ENCODE measurements at places on chromosomes 1 and 21.

GRCh38 chr1:221851336-221851735 is 109.4 kb upstream of the DUSP10 start:
- no peak for DNase-seq

GRCh38 chr1:21278860-21279845 is 11.1 kb downstream of the ECE1 start:
- DNase-seq, result no peak

DNA sequence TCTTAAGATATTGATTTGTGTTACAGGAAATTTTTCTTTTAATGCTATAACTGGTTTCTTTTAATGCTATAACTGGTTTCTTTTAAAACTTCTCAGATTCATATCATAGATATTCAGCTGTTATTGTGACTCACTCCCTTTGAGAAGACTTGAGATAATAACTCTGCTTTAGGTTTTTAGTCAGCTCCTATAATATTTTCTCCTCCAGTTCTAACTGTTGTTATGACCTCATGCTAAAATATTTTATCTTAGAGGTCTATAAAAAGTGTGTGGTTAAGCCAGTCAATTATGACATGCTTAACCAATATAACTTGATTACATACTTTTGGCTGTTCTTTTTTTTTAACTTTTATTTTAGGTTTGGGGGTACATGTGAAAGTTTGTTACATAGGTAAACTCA is 280.2 kb downstream of the PTGER3 start:
- DNase-seq, result no peak

DNA sequence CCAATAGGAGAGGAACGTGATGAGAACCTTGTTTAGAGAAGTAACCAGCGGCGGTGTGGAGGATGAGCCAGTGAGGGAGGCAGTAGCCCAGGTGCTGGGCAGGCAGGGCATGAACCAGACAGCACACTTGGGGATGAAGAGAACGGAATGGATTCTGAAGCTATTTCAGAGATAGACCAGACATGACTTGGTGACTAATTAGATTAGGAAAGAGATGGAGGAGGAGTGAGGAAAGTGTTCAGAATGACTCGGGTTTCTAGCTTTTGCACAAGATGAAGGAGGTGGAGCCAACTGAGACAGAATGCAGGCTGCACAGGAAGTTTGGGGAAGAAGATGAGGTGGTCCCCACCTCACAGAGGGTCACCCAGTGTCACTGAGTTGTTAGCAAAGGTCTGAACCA is 5.1 kb downstream of the PEF1 start:
- DNase-seq, result no peak

GRCh38 chr21:39029900-39030884 is 153.1 kb downstream of the PSMG1 start:
- no peak for DNase-seq

DNA sequence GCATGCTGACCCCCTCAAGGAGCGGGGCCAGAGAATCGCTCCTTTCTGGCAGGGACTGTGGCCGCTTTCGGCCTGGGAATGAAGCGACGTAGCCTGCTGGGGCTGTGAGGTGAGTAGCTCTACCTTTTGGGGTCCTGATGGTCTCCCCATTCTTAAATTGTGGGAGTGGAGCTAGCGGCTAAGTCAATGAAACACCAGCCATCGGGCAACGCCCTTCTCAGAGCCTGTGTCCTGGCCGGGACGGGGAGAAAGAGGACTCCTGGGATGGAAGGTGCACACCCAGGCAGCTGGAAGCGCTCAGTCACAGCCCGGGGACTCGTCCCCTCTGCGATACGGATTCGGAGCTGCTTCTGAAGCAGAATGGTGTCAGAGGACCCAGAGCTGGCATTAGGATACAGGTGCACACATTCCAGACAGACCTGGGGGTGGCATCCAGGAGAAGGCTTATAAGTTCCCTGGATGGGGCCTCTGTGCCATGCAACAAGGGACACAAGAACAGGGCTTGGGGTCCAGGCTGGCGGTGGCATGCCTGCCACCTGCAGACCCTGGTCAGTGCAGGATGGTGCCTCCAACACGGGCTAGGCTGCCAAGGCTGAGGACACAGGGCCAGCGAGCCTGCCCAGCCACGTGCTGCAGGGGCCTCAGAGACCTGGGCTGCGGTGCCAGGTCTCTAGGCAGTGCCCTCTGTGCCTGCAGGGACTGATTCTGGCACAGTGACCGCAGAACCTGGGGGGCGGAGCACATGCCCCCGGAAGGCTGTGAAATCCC is 945 bp upstream of the WNT9A start:
- no peak for DNase-seq

DNA sequence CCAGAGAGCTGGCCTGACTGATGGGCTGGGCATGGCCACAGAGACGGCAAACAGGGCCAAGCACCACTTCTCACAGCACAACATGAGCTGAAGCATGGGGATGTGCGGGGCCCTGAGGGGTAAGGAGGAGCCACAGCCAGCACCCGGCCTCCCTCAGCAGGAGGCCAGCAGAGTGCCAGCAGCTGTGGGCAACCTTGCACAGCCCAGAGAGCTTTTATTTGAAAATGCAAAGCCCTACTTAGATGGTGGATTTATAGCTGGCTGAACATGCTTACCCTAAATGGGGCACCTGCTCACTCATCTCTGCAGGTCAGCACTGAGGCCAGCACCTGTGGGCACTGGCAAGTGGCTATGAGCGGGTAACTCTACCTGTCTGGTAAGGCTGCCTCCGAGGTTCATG is 44.1 kb downstream of the SLC66A1 start:
- no peak for DNase-seq

- DNase-seq, result no peak
These were observed 104.4 kb downstream of the OLFML2B start for GRCh38 chr1:161919229-161919628.

DNA sequence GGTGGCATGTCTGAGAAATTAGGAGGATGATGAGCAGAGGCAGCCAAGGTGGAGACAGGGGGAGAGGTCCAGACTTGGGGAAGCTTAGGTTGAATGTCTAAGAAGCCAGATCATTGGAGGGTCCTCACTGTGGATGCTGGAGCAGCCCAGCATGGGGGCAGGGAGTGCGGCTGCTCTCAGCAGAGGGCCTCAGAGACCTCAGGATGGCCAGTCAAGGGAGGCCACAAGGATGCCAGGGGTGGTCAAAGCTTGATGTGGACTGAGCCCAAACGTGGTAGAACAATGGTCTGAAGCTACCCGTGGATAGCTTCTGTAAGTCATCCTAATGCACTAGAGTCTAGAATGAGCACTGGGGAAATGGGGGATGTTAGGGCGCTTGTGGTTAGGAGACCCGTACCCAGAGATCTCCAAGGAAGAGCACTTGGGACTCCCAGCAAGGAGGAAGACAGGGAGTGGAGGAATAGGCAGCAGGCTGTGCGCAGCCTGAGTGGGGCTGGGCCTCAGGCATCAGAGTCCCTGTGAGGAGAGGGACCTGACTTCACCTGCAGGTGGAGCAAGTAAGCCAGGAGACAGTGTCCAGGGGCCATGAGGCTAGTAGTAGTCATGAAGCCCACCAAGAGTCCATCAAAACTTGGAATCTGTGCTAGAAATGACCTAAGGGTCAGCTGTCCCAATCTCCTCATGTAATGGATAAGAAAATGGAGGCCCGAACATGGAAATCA is 4.3 kb upstream of the S100A9 start:
- DNase-seq, result no peak

DNA sequence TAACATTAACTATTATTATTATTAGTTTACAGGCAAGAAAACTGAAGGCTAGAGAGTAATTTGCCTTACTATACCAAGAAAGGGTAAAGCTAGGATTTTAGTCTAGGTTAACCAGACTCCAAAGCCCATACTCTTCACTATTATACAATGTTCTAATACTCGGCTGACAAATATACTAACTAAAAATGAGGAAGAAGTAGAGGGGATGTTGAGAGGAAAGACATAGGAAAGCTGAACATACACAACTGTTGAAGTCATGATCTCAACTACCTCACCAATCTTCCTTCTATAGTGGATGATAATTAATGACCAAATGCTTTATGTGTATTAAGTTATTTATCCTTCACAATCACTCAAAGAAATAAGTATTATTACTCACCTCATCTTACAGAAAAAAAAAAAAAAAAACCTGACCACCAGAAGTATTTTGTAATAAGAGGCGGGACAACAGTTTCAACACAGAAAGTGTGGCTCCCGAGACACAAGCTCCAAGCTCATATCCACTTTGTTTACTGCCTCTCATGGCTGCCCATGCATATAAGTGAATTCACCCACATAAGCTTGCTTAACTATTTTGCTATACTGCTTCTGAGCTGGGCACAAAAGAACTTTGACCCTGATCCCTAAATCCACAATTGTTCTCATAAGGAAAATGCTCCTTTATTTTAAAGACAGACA is 78.0 kb downstream of the USP1 start:
- DNase-seq, result no peak
